Stomach (tissue), 19 donors: ENCODE measurements at places on chromosomes 12 and 14. TPM values are rescaled to one million over a fixed set of nuclear protein-coding genes. Genes with fewer than 3 reads are reported as not detected.
A peak's percentile ranks its signal among the peaks of the same experiment; 100 is the strongest.

Gene COX8C
- total RNA-seq, result not detected

Gene PKP2
- total RNA-seq, result 85.8 TPM

Gene DNAH10
- under 0.01 TPM for total RNA-seq

DNA sequence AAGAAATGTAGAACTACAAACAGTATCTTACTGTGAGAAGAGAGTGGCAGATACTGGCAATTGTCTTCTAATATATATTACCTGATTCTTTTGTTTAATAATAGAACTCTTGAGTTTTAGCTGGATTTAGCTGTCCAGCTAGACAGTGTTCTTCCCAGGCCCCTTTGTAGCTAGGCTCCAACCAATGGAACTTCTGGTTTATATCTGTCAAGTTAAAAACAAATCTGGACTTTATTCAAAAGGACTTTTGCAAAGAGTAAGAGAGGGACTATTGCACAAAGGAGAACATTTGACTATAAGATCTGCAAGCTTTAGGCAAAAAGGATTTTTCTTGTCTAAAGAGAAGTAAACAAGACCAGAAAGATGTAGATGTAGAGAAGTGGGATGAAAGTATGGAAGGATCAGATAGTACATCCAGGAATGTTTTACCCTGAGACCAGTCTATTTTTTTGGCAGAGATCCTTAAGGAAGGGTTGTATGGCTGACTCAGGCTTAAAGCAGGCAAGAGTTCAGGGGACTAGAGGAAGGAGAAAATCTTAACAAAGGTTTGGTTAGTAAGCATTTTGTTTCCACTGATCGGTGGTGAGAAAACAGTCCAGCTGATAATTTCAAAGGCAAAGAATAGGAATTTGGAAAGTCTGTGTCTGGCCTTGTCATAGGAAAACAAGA is 111.1 kb upstream of the PLEKHA5 start:
- H3K27ac ChIP-seq, result no peak overlapping the region
- no peak overlapping the region for H3K4me3 ChIP-seq
- H3K4me1 ChIP-seq, result peaks cover 19% of the 10 kb centered on the region
- peak; percentile 46 for DNase-seq

DNA sequence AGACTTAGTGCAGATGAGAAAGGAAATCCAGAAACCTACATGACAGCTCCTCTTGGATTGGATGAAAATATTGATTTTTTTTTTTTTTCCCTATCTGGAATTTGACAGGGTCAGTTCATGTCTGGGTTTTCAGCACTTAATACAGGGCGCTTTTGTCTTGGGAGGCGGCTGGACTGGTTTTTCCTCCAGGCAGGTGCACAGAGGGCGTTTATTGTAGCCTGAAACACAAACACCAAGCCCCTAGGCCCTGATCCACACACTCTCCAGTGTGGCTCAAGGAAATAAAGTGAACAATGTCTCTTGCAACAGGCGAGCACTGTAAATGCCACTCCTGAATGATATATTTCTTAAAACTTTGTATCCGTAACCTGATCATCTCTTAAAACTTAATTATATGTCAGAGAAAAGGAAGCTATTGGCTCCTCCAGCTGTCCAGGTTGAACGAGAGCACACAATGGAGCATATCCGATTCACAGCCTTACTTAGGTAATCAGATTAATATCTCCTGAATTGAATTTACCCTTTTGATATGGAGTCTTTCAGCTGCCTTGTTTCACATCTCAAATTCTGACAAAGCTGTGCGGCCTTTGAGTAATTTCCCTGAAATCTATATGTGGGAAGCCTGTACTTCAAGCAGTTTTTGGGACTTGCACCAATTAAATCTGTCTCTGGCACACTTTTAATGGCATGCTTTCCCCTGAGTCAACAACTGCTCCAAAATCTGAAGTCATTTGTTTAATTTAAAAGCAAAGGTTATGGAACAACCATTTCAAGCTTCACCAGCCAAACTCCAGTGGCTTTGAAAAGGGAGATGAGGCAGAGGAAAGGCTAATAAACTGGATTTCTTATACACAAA is 485.7 kb downstream of the ZFP36L1 start:
- no peak overlapping the region for H3K4me3 ChIP-seq
- peak overlapping the region; percentile 74 for H3K27ac ChIP-seq
- peak; percentile 76 for DNase-seq
- no peaks in the 10 kb centered on the region for H3K36me3 ChIP-seq
- H3K27me3 ChIP-seq, result no peaks in the 10 kb centered on the region

Gene MYF6
- total RNA-seq, result not detected

GRCh38 chr12:121404734-121405133 is 4.8 kb downstream of the RNF34 start:
- peak; percentile 48 for DNase-seq
- peaks cover 46% of the 10 kb centered on the region for H3K4me1 ChIP-seq
- H3K4me3 ChIP-seq, result no peak overlapping the region
- no peak overlapping the region for H3K27ac ChIP-seq
- no peaks in the 10 kb centered on the region for H3K27me3 ChIP-seq

Gene SLC10A1
- total RNA-seq, result not detected

- peak overlapping the region; percentile 38 for H3K27ac ChIP-seq
- no peak for DNase-seq
- no peaks in the 10 kb centered on the region for H3K36me3 ChIP-seq
- H3K4me1 ChIP-seq, result peaks cover 27% of the 10 kb centered on the region
These were observed 3.8 kb downstream of the GALNT16 start for GRCh38 chr14:69263771-69264170.

Gene CLEC1B
- not detected for total RNA-seq

DNA sequence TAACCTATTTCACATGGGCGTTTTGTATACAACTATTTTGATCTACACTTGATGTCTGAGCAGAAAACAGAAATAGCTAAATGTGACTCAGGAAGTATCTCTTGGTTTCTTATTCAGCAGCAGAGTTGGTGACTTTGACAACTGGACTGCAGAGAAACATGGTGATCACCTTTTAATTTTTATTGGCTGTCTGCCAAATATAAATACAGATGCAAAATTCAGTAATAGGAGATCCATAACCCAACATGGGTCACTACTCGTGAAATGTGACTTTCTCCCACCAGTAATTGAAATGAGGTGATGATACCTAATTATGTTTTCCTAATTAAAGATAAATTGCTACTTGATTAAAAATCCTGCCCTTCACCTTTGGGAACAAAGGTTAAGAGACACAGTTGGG is 487.1 kb downstream of the NELL2 start:
- no peaks in the 10 kb centered on the region for H3K4me1 ChIP-seq
- no peak overlapping the region for H3K4me3 ChIP-seq
- H3K27me3 ChIP-seq, result no peaks in the 10 kb centered on the region
- H3K36me3 ChIP-seq, result no peaks in the 10 kb centered on the region
